ENCODE measurements at places on chromosomes 7 and 10. TPM values are rescaled to one million over a fixed set of nuclear protein-coding genes. Genes with fewer than 3 reads are reported as not detected.
A peak's percentile ranks its signal among the peaks of the same experiment; 100 is the strongest.

Gene IQCE
- 26.2 TPM for total RNA-seq

DNA sequence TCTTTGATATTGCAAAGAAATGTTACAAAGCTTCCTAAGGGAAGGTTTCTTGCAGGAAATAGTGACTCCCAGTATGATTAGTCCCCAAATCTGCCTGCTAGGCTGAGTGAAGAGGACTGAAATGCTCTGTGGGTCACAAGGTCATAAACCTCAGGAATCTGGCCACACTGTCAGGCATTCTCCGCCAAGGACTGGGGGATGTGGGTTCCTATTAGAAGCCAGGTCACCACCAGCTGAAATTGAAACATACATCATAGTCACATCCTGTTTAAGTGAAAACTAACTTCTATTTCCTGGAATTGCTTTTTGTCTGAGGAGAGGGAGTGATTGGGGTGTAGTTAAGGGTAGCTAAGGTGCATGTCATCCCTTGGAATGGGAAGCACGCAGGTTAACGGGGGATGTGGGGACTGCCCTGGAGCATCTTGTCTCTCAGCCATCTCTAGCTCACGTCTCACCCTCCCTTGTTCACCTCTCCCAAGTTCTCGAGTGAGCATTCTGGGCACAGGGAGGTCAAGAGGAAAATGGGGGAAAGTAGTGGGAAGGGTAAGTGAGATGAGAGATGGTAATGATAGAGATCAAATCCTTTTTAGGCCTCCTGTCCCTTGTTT lies 12.0 kb upstream of the GSAP start:
- DNase-seq: no peak

GRCh38 chr10:69344591-69345252 lies 66.4 kb downstream of the HK1 start:
- DNase-seq: no peak

Gene SYCE1
- not detected for total RNA-seq

DNA sequence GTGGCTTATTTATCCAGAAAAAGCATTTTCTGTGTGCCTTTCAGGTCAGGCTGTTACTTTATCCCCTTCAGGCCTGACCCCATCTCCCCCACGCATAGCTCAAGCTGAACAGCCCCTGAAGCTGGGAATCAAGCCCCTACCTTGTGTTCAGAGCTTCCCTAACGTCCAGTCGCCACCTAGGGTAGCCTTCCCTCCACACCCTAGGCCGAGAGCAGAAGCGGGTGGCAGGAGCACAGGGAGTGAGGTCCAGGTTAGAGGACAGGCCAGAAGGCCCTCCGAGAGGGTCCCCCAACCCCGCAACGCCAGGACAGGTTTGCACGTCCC lies 479 bp upstream of the SEMA4G start:
- DNase-seq: no peak

GRCh38 chr10:44591911-44592310 lies 207.0 kb upstream of the CXCL12 start:
- no peak for DNase-seq

DNA sequence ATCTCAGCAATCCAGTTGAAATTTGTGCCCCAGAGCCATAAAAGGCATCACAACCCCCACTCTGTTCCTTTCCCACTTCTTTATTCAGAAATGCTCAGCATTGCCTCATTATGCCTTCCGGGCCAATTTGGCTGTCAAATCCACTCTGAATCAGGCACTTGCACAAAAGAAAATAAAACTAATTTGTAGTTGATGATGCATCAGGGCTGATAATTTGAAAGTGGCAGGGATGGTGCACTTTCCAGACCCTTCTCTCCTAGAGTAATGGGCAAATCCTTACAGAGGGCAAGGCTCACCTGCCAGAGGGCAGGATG lies 147.9 kb upstream of the PDE1C start:
- DNase-seq: no peak

DNA sequence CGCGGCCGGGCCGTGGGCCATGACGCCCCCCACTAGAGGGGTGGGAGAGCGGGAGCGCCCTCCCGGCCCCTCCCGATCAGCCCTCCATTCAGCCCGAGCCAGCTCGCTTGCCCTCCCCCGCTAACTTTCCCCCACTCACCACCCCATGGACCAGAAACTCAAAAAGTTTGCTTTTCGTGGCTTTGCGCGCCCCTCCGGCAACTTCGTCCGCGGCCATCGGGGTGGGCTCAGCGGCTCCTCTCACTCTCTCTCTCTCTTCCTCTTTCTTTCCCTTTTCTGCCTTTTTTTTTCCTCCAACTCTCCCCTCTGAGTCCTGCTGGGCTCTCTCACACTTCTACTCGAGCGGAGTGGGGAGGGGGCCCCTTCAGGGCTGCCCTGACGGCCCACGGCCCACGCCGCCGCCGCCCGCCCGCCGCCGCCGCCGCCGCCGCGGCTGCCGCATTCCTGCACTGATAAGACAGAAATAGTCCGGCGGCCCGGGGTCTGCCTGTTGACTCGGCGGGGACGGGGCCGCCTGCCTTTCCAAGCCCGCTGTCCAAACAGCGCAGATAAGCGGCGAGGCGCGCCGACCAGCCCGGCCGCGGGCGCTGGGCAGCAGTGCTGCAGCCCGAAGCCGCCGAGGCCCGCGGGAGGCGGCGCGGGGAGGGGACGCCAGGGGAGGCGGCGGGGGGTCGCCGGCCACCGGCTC lies at the start of gene SMARCD3:
SMARCD3 (minus strand) TSS at position 349 of the 688 bp plus-strand sequence; CDS start at position 217, 132 bp downstream.
- peak; percentile 54 for DNase-seq
